Right ventricle myocardium superior (tissue), 1 donor: ENCODE measurements at places on chromosomes 2 and 18. TPM values are rescaled to one million over a fixed set of nuclear protein-coding genes. Genes with fewer than 3 reads are reported as not detected.

- DNase-seq = no peak
Measured at GRCh38 chr2:36633470-36634092, 35.6 kb upstream of the FEZ2 start.

- DNase-seq = no peak
Measured at GRCh38 chr2:99472600-99472960, 17.2 kb downstream of the REV1 start.

DNA sequence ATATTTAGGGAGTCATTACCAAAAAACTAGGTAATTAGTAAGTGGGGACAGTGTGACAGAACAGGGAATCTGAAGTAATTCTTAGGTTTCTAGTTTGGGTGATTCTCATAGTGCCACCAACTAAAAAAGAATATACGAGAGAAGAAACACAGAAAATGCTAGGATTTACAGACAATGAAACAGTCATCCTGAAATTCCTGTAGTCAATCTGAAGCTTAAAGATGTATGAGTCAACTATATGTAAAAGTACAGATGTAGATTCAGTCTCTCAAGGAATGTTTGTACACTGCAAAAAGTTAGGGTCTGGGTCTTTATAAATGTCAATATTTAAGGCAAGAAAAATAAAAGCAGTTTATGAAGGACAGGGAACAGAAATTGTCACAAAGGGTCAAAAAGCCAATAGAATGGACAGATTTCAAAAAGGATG lies 107.0 kb downstream of the STRN start:
- no peak for DNase-seq

The CYP27A1 gene
- total RNA-seq = 10.5 TPM

The SUCLG1 gene
- total RNA-seq = 312 TPM

The DGKD gene
- 27.2 TPM for total RNA-seq
